ENCODE measurements at places on chromosomes 5 and 9.

DNA sequence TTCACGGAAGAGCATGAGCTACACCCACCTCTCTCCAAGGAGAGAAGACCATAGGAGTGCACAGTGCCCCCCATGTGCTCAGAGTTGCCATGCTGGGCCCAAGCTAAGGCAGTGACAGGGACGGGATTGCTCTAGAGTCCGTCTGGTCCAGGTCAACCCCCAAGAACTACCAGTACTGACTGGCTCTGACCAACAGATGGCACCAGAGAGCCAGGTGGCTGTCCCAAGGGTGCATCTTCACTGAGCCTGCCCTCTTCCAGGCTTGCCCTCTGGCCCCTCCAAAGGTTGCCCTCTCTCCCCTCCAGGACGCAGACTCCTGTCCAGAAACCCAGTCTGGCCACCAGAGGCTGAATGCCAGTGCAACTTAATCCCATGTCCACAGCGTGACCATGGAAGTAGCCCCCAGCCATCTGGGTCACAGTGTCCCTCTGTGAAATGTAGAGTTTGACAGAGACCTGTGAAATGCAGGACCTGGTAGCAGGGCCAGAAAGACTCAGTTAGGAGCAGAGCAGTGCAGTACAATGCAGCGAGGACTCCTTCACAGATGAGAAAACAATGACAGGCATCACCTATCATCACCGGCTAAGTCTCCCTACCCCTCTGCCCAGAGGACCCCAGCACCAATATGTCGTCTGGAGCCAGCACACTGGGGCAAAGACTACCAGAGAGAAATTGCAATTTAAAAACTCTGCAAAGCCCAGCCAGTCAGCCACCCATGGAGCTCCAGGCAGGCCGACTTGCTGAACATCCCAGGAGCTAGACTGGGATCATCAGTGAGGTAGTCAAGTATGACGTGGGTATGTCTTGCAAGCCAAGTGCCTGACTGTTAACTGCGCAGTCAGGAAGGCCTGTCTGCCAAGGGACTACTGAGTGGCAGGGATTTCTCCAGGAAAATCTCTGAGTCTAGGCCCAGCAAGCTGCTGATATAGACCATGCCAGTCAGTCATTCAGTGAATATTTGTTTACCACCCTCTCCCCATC is 7.7 kb upstream of the SKP1 start:
- DNase-seq: no peak

GRCh38 chr5:3351581-3352442 is 243.8 kb upstream of the IRX1 start:
- DNase-seq: no peak

GRCh38 chr9:136284311-136284710 is 19.6 kb downstream of the CCDC187 start:
- DNase-seq: no peak

GRCh38 chr5:108760512-108760911 is 12.8 kb downstream of the FER start:
- DNase-seq: no peak

DNA sequence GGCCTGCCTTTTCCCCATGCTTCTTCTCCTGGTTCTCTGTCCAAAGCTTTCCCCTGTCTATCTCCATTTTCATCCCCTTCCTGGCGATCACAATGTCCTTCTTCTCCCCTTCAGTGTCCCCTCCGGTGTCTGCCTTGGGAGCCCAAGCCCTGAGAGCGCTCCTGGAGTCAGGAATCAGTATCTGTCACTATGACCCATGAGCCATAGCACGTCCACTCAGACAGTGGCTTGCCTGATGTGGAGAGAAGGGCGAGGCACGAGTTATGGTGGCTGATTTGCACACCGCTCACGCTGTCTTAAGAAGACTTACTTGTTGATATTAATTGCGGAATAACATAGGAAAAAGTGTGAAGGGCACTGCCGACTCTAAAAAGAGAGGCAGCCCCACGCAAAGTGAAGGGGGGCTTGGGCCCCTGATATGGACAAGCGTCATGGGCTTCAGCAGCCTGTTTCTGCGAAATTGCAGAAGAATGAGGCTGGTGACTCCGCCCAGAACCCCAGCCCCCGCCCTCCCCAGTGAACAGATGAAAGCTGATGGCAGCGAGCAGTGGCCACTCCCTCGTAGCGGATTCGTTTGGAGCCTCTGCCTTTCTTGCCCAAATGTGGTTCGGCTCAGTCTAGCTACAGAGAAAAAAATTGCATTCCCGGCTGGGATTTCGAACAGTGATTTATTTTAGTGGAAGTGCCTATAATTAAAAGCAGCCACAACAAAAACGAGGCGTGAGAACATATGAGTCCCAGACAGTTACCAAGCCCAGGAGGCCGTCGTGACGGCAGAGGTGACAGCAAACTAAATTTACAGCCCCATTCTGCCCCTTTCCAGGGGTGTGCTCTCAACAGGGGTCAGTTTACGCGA is 149.8 kb downstream of the ICE1 start:
- no peak for DNase-seq

DNA sequence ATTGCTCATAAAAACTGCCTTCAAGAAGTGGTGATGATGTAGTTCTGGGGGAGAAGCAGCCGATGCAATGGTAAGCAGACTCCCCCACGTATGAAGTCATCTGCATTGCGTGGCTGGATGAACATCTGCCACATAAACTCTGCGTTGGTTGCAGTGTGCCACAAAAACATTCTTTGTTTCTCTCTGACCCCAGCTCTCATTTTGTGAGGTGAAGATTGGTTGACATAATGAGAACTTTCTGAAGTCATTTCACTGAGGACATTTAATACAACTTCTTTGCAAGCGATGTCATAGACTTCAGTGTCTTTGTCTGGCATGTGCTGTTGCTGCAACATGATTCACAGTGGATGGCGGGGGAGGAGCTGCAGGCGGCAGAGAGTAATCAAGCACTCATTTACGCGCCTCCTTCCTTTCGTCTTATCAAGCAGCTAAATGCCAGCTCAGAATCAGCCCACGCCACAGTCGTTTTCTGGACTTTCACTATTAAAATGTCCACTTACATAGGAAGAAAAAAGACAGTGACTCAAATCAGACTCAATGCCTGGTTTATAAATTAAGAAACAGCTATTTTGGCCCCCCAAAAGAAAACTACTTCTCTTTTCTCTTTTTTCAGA is 91.5 kb upstream of the NFIL3 start:
- DNase-seq: no peak

- peak; percentile 18 for DNase-seq
Measured at GRCh38 chr5:136062366-136063274, 33.8 kb downstream of the TGFBI start.

GRCh38 chr5:118325931-118326330 is 662.4 kb downstream of the DTWD2 start:
- no peak for DNase-seq

DNA sequence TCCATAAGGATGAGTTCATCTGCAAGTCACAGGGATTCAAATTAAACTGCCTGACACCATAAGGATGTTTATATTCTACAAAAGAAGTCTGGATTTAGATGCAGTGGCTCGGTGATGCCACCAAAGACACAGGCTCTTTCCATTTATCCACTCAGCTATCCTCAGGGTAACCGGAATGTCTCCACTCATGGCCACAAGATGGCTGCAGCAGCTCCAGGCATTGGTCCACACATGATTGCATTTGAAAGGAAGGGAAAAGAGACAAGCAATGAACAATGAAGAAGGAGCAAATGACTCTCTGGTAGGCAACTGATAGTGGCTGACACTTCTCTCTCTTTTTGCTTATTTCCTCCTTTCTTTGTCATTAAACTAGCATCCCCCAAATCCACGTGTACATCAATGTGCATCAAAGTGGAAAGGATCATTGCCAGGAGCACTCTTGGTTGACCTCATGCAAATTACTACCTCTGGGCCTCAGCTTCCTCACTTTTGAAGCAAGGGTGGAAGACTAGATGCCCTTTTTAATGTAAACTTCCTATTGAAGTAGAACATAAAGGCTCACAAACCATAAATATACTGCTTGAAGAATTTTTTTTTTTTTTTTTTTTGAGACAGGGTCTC is 7.2 kb upstream of the SNX30 start:
- DNase-seq: no peak

GRCh38 chr5:97476852-97477534 is 293.9 kb upstream of the RIOK2 start:
- no peak for DNase-seq

GRCh38 chr5:178461004-178461730 is 129.0 kb downstream of the COL23A1 start:
- DNase-seq: no peak

DNA sequence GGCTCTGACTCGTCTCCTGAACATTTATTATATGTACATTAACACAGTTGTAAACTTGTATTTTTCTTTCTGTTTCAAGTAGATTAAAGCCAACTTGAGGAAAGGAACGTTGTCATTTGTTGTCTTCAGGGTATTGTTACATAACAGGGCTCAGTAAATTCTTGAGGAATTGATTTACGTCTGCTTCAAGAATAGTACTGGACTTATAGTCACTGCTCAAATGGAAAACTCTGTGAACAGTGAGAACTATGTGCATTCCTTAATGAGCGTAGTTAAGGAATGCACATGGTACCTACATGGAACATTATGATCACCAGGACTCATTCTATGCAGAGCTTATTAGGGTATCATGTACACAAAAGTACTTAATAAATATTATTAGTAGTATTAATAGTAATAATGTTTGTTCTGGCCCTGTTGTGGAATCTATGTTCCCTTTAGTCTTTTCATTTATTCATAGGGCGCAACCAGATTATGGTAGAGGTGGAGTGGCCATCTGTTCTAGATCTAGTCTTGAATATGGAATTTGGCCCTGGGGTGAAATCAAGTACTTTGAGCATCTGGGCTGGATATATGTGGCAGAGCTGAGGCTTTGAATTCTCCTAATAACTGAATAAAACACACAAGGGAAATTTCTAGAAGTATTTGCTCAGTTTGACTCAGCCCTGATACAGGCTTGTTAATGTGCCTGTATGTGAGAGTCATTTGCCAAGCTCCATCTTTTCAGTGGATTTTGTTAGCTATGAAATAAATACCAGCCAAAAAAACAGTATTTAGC is 108.6 kb upstream of the SH3GL2 start:
- DNase-seq: no peak

GRCh38 chr9:25254051-25254450 is 424.2 kb downstream of the TUSC1 start:
- DNase-seq: no peak

DNA sequence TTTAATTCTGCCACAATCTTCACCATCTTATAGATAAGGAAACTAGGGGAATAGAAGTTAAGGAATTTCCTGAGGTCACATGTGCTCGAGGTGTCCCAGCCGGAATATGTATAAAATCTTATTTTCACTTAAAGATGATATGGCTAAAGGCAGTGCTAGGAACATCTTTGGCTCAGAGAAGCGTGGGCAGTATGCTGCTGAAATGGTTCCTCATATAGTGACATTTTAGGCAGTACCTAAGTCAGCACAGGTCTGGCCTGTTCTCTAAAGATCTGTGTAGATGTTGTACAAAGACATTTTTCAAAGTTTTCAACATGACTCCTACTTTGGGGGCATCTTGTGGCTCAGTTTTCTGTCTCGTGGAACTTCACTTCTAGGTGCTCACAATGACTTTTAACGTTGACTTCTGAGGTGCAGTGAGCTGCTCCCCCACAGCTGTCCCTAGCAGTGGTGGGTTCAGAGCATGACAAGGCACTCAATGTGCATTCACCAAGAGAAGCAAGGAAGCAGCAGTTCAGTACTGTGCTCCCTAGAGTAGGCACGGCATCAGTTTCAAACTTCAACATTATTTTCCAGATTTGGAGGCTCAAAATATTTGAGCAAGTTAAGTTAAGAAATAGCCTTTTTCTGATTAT is 40.3 kb downstream of the TNFAIP8 start:
- DNase-seq: no peak

DNA sequence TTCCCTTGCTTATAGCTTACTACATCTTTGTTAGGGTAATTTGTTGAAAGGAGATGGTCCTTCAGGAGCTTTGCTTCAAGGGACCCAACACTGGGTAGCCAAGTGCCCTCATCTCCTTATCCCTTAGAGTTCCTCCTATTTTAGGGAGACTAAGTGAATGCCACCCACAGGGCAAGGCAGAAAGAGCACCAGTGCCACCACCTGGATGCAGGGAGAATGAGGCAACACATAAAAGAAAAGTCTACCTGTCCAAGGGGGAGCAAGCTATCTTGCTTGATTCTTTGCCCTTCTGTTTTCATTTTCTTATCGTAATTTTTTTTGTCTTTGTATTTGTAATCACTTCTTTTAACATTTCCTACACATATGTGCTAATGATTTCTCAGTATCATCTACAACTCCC is 205.5 kb downstream of the NPR3 start:
- no peak for DNase-seq

DNA sequence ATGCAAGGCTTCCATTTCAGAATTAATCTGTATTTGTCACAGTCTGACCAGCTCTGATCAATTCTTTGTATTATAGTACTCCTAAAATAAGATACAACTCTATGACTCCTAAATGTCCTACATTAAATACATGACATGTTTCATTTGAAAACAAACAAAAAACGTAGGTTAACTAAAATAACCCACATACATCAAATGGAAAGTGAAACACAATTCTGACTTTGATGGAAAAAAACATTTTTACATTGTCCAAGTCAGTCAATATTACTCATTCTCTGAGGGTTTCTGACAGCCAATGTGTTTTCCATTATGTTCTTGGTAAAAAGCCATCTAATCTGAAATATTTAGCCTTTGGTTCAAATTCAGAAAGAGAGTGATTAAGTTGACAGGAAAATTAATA is 8.7 kb downstream of the HMGCS1 start:
- no peak for DNase-seq

Measured in DMS79 treated with DMSO at 0.1 percent for 48 hours (cell line).